ENCODE measurements at places on chromosomes 2 and 18.

DNA sequence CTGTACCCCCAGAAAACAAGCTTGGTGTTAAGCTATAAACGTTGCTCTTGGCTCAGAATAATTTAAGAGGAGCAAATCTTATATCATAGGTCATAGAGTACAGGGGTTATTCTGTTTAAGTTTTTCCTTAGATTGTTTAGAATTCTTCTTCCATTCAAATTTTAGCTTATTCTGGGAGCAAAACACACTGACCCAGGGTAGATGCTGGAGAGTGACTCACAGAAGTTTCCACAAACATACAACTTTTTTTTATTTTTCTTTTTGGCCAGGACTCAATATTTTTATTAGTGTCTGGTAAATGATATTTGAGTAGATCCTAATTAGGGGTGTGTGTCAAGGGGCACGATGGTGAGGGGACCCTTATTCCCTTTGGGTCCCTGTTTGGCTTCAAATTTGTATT is 71.5 kb upstream of the PSME4 start:
- no peak for DNase-seq

DNA sequence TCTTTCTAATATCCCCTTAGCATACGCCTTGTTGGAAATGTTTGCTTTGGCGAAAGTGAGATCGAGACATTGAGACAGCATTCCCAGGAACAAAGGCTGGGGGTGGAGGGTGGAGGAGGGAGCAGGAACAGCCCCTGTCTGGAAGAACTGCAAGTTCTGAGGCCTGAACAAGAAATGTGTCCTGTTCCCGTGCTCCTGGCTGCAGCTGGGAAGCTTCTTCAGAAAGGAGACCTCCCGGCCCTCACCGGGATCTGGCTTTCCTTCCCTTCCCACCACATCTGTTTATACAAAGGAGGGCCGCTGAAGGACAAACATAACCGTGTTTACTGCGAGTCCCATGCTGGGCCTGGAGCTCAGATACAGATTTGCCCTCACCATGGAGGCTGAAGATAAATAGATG is 35.9 kb downstream of the AFF3 start:
- DNase-seq, result no peak

GRCh38 chr2:20135631-20136050 is 84.2 kb upstream of the LAPTM4A start:
- peak; percentile 55 for DNase-seq

DNA sequence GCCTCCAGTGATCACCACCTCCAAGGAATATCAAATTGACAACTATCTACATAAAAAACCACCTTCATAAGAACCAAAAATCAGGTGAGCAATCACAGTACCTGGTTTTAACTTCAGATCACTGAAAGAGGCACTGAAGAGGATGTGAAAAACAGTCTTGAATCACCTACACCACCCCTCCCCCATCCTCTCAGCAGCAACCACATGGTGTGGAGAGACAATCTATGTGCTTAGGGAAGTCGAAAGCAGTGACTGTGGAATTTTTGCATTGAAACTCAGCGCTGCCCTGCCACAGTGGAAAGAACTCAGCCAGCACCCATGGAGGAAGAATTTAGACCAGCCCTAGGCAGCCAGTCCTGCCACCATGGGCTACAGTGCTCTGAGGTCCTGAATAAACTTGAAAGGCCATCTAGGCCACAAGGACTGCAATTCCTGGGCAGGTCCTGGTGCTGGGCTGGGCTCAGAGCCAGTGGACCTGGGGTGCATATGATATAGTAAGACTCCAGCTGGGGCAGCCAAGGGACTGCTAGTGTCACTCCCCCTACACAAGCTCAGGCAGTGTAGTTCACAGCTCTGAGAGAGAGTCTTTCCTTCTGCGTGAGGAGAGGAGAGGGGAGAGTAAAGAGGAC is 75.6 kb downstream of the ATL2 start:
- no peak for DNase-seq

DNA sequence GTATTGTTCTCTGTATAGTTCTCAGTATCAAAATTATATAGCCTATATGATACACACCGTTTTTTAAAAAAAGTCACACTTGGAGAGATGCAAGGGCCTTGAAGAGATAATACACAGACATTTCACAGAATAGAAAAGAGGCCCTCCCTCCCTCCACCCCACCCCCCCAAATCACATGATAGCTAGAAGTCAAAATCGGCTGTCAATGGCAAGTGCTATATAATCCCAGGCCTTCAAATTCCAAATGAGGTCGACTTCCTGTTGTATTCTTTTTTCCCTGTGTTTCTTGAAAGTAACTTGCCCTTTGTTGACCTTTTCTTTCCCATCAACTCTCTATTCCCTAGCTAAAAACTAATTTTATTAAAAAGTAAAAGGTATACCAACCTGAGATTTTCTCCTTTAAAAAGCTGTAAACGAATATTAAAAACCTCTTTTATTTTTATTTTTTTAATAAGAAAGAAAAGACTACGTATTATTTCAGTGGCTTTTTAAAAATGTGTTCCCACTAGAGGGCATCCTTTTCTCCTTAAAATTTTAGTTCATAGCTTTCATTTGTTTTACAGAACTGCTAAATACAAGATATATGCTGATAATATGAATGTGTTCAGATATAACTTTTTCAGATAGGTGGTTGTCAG is 46.6 kb downstream of the KCMF1 start:
- no peak for DNase-seq

All from psoas muscle (tissue), 8 donors.